ENCODE measurements at places on chromosomes 13 and 19. TPM values are rescaled to one million over a fixed set of nuclear protein-coding genes. Genes with fewer than 3 reads are reported as not detected.

DNA sequence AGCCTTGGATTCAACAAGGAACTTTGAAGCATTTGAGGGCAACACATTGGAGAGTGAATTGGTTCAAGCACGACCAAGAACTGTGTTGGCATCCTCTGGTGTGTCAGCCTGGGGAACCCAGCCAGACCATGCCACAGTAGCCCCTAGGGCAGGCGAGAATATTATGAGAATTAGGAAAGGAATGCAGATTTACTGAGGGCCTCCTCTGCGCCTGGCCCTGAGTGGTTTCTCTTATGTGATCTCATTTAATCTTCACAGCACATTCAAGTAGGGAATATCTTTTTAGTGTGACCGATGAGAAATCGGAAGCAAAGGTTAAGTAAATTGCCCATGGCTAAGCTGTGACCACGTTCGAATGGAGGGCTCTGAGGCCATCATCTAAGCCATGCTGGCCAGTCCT lies 15.3 kb upstream of the ERICH6B start:
- DNase-seq, result no peak

- no peak for DNase-seq
These were observed 65.8 kb downstream of the GGACT start for GRCh38 chr13:100522618-100523309.

- no peak for DNase-seq
These were observed 46.3 kb downstream of the NLRP4 start for GRCh38 chr19:55882626-55883025.

DNA sequence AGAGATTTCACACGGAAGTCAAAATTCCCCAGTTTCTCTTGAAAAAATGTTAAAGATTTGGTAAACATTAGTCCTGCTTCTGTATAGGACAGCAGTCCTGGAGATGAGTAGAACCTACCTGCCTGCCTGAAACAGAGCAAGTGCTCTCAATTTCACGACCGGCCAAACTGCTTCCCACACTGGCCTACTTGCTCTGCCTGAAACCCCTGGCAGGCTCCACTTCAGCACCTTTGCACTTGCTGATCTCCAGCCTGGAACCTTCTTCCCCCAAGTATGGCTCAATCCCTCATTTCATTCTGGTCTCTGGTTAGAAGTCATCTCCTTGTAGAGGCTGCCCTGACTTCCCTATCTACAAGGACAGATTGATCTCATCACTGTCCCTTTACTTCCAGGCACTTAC lies 271.4 kb downstream of the DLEU7 start:
- no peak for DNase-seq

GRCh38 chr19:30865511-30865910 lies 483.7 kb downstream of the TSHZ3 start:
- peak; percentile 7 for DNase-seq

C13orf42 gene
- total RNA-seq, result not detected

DNA sequence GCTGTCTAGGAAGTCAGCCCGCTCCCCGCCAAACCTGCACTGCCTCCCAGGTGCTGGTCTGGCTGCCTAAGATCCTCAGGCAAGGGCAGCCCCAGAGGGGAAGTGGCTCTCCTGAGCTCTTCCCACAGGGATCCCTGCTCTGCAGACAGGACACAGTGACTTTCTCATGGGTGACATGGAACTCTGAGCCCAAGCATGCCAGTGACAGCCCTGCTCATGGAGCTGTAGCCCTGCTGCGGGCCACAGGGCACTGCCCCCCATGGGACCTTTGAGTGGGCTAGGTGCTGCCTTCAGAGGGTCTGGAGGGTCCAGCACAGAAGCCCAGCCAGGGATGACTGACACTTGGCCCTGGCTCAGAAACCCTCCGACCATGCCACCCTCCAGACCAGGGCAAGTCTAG lies 109.1 kb downstream of the TUBA3C start:
- no peak for DNase-seq

- no peak for DNase-seq
These were observed 77.4 kb upstream of the NBEA start for GRCh38 chr13:34864671-34865070.

ZNF550 gene
- total RNA-seq, result 2.4 TPM

DNA sequence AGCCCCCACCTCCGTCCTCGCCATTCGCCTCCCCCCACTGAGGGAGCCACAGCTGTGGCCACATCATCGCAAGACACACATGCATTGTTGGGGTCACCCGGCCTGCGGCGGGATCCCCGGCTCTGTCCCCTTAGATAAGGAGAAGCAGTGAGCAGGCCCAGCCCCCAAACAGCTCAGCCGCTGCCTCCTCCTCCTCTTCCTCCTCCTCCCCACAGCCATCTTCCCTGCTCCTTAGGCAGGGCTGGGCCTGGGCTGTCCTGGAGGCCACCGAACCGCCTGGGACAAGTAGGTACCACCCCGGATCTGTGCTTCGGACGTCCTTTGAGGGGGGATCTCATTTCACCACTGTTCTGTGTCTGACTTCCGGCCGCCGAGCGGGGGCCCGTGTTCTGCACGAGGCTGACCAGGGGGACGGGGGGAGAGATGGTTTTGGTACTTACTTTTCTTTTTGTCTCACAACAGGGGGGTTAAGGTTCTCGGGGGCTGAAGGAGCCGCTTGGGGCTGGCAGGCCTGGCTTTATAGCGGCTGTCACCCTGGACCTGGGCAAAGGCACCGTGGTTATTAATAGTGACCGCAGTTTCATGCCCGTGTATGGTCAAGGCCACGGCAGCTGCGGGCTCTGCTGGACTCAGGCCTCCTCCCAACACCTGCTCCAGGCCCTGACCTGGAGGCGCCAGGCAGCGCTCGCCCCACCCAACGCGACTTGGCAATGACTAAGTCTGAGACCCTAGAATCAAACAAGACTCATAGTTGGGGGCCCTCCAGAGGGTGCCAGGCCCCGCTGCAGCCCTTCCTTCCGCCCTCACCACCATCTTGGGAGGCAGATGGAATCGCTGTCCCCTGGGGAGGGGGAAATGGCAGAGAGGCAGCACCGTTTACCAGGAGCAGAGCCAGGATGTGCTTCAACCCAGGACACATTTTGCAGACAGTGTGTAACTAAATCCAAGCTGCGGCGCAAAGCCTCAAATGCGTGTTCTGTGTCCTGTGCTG lies 18.3 kb downstream of the NMRK2 start:
- DNase-seq, result no peak

AMH gene
- total RNA-seq, result 0.93 TPM

ITGBL1 gene
- total RNA-seq, result 0.81 TPM

GRCh38 chr19:11377756-11378155 lies 3.3 kb downstream of the SWSAP1 start:
- no peak for DNase-seq

IGFL1 gene
- not detected for total RNA-seq

GRCh38 chr13:31767175-31767900 lies 28.0 kb downstream of the RXFP2 start:
- no peak for DNase-seq

- DNase-seq, result no peak
These were observed 575.2 kb downstream of the MYO16 start for GRCh38 chr13:109204657-109205056.

- DNase-seq, result no peak
These were observed 50.0 kb downstream of the TEX26 start for GRCh38 chr13:30982506-30982905.

IRGC gene
- not detected for total RNA-seq

DNA sequence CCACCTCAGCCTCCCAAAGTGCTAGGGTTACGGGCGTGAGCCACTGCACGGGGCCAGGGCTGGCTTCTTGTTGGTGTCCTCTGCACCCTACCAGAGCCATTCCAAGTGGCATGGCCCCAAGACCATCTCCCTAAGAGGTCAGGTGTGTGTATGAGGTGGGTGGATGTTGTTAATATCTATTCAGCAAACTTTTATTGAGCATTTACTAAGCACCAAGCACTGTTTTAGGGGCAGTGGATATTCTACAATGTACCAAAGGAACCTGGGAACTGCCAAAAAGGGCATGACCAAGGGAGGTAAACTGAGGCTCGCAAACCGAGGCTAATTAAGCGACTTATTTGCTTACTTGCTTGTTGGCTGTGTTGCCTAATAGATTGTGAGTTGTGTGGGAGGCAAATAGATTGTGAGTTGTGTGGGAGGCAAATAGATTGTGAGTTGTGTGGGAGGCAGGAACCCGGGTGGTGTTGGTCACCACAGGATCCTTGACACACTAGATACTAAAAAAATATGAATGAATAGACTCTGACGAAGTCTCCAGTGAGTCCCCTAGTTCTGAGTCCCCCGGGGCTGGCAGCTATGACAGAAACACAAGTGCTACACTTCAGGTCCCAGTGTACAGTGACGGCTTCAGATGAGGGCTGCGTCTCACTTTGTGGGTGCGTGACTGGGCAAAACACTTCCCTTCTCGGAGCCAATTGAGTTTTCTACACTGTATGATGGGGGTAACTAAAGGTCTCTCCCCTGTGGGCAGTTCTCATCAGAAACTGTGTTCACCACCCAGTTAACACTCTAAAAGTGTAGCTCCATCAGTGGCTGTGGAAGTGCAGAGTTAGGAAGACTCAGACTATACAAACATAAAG lies 5.0 kb upstream of the BICRA start:
- DNase-seq, result no peak

GRCh38 chr19:327291-328024 lies 17.1 kb downstream of the MIER2 start:
- DNase-seq, result no peak

KLHL1 gene
- total RNA-seq, result not detected

DNA sequence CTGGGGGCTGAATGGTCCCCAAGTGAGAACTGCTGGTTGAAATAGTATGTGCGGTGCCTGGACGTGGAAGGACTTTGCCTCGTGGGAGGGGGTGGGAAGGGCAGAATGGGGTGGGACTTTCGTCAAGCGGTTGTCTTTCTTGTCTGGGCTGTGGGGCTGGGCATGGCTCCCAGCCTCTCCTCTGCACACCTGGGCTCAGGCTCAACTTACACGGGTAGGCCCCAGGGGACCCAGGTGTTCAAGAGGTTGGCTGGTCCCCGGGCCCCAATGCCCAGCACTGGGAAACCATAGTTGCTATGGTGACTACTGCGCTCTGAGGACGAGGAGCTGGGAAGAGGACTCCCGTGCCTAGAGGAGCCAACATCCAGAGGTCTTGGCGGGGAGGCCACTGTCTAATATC lies 7.3 kb downstream of the NWD1 start:
- DNase-seq, result no peak

GRCh38 chr13:44927968-44928367 lies 61.3 kb downstream of the NUFIP1 start:
- DNase-seq, result no peak

DNA sequence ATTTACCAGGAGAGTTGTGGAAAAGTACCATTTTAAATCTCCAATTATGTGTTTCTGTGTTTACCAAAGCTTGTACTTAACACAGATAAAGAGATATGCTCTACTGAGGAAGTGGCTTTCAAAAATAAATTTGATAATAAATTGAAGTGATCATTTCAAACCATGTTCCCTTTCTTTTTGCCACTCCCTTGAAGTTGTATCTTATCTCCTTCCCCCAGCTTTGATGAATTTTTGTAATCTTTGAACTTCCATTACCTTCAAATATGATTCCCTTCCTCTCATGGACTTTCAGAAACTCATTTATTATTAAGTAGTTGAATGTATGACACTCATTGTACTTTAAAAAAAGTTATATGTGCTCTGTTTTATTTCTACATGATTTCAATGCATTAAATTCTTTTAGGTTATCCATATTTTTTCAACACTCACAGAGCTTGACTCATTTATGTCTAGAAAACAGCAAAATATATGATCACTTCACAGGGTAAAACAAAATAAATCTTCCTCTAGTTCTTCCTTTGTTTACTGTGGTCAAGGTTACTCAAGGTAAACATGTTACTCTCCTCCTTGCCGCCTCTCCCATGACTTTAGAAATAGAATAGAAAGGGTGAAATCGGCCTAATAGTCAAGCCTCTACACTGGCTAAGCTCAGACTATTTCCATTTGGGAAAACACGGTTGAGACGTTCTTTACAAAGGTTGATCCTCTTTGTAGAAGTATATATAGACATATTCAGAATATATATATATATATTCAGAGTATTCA lies 251.2 kb upstream of the SPRY2 start:
- no peak for DNase-seq

GRCh38 chr19:3034656-3035541 lies 5.8 kb upstream of the TLE2 start:
- no peak for DNase-seq

GRCh38 chr13:97001636-97002035 lies 7.4 kb upstream of the OXGR1 start:
- no peak for DNase-seq

GRCh38 chr19:6680141-6680540 lies 10.2 kb upstream of the TNFSF14 start:
- no peak for DNase-seq

- peak; percentile 59 for DNase-seq
These were observed 91.4 kb downstream of the IRS2 start for GRCh38 chr13:109694972-109695371.

GRCh38 chr13:111209613-111210012 lies 94.5 kb downstream of the ARHGEF7 start:
- DNase-seq, result no peak

GRCh38 chr13:23159760-23160637 lies 20.8 kb upstream of the SGCG start:
- no peak for DNase-seq

DNA sequence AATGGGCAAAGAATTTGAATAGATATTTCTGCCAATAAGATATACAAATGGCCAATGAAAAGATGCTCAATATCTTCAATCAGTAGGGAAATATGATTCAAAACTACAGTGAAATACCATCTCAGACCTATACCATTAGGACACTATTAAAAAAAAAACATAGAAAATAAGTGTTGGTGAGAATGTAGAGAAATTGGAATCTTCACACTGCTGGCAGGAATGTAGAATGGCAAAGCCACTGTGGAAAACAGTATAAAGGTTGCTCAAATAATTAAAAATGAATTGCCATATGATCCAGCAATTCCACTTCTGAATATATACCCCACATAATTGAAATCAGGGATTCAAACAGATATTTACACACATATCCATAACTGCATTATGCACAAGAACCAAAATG lies 88.1 kb upstream of the STARD13 start:
- DNase-seq, result no peak

DNA sequence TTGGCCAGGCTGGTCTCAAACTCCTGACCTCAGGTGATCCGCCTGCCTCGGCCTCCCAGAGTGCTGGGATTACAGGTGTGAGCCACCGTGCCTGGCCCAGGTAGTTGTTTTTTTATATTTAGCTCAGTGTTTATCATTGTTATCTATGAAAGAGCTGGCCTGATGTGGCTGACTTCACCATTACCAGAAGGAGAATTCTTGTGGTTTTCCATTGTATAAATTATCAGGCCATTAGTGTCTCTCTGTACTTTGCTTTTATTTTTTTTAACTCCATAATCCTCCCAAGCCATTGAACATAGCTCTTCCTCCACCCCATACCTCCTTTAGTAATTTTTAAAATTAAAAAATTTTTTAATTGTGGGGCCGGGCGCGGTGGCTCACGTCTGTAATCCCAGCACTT lies 24.2 kb downstream of the CERS4 start:
- DNase-seq, result no peak

DNA sequence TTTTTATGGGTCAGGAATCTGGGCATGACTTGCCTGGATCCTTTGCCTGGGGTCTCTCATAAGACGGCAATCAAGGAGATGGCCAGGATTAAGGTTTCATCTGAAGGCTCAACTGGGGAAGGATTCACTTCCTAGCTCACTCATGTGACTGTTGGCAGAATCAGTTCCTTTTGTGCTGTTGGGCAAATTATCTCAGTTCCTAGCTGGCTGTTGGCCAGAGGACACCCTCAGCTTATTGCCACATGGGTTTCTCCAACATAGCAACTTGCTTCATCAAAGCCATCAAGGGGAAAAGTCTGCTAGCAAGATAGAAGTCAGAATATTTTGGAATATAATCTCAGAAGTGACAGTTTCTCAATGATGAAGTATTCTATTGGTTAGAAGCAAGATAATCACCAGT lies 12.2 kb upstream of the EVI5L start:
- no peak for DNase-seq

Measured in left lobe of liver (tissue), 2 donors.